Psoas muscle (tissue), 8 donors: ENCODE measurements at places on chromosomes 3 and 15. TPM values are rescaled to one million over a fixed set of nuclear protein-coding genes. Genes with fewer than 3 reads are reported as not detected.

Gene TM4SF1
- total RNA-seq, result 61.1 TPM

Gene TIMMDC1
- 147 TPM for total RNA-seq

Gene KLHDC8B
- 24.7 TPM for total RNA-seq

Gene SCAMP5
- not detected for total RNA-seq

Gene AHSG
- not detected for total RNA-seq

Gene SLC38A3
- 12.7 TPM for total RNA-seq

Gene ALPK3
- 461 TPM for total RNA-seq

Gene CHDH
- 2.1 TPM for total RNA-seq

Gene VGLL3
- 11.2 TPM for total RNA-seq

Gene CPN2
- total RNA-seq, result not detected

Gene KLHL40
- total RNA-seq, result 923 TPM

Gene TXNRD3
- 8.1 TPM for total RNA-seq

Gene TJP1
- total RNA-seq, result 47.4 TPM

Gene CCDC54
- not detected for total RNA-seq

Gene UBAP1L
- 1.3 TPM for total RNA-seq

Gene STXBP5L
- not detected for total RNA-seq

Gene CCDC39
- 0.81 TPM for total RNA-seq

Gene GPR156
- total RNA-seq, result not detected

Gene SNAP23
- 42.2 TPM for total RNA-seq

Gene PDCD6IP
- total RNA-seq, result 116 TPM

Gene LACTB
- total RNA-seq, result 27.9 TPM

Gene P4HTM
- total RNA-seq, result 14.6 TPM

Gene ITGB5
- 49.8 TPM for total RNA-seq

Gene TEX55
- not detected for total RNA-seq

Gene DPPA2
- not detected for total RNA-seq

Gene SGO1
- total RNA-seq, result not detected

Gene IDH3A
- total RNA-seq, result 203 TPM

Gene ANKRD63
- total RNA-seq, result not detected

Gene BFSP2
- not detected for total RNA-seq

Gene MINAR1
- total RNA-seq, result 0.10 TPM

Gene CERS3
- total RNA-seq, result not detected

Gene CLDN18
- not detected for total RNA-seq

Gene KLF15
- 37.8 TPM for total RNA-seq

Gene TMEM212
- not detected for total RNA-seq

Gene HRG
- total RNA-seq, result not detected

Gene CHST2
- total RNA-seq, result 1.8 TPM

Gene NAA50
- total RNA-seq, result 337 TPM

Gene OCA2
- total RNA-seq, result not detected
